ENCODE measurements at places on chromosomes 4 and X. TPM values are rescaled to one million over a fixed set of nuclear protein-coding genes. Genes with fewer than 3 reads are reported as not detected.

Gene UGT2B28
- total RNA-seq, result not detected

Gene GRIA2
- total RNA-seq, result not detected

Gene GRIA3
- total RNA-seq, result not detected

Gene SYP
- total RNA-seq, result 1.2 TPM

Gene CCNB3
- total RNA-seq, result 0.07 TPM

Gene SEC24D
- total RNA-seq, result 15.8 TPM

Gene SYTL5
- not detected for total RNA-seq

Gene IL2RG
- 276 TPM for total RNA-seq

Gene ADRA2C
- total RNA-seq, result not detected

Measured in B cell (primary cell).